ENCODE measurements at places on chromosomes 7 and 10.

DNA sequence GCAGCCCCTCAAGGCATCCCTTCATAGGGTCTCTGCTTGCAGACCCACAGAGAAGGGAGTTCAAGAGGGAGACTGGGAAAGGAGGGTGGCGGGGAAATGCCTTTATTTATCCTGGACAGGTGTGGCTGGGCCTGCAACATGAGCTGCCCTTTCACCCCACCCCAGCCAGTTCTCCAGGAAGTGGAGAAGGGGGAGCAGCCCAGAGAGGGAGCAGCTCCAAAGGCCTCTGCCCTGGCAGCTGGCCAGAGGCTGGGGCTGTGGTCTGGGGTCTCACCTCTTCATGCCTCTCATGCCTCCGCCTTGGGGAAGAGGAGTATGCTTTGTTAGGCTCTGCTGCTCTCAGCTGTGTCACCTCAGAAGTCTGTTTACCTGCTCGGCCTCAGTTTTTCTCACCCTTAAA lies 3.1 kb downstream of the LDB3 start:
- DNase-seq, result no peak

- no peak for DNase-seq
These were observed 19.5 kb upstream of the PPP1R3C start for GRCh38 chr10:91652364-91652763.

GRCh38 chr10:101841826-101842225 lies 1.8 kb downstream of the KCNIP2 start:
- no peak for DNase-seq

DNA sequence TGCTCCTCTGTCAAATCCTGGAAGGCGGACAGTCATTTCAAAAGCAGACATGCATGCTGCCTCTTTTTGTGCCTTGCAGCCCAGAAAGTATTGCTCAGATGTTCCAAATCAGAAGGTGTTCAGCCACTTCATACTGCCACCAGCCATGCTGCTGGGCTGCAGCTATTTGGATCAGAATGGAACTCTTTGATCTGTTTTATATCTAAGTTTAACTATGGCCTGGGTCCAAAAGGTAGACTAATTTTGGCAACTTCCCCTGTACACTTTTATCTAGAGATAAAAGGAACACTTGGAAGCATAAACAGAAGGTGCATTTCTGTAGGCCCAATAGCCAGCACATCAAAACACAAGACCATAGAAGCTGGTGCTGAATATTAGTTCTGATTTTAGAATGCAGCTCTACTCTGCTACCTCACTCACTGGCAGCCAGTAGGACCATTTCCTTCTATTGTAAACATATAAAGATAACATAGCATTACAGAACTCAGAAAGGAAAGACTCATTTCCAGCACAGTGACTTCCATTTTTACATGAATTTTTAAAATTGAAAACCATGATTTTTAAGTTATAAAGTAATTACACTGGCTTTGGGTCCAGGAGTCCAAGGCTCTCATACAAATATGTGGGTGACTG lies 143.1 kb upstream of the CAV2 start:
- DNase-seq, result no peak

DNA sequence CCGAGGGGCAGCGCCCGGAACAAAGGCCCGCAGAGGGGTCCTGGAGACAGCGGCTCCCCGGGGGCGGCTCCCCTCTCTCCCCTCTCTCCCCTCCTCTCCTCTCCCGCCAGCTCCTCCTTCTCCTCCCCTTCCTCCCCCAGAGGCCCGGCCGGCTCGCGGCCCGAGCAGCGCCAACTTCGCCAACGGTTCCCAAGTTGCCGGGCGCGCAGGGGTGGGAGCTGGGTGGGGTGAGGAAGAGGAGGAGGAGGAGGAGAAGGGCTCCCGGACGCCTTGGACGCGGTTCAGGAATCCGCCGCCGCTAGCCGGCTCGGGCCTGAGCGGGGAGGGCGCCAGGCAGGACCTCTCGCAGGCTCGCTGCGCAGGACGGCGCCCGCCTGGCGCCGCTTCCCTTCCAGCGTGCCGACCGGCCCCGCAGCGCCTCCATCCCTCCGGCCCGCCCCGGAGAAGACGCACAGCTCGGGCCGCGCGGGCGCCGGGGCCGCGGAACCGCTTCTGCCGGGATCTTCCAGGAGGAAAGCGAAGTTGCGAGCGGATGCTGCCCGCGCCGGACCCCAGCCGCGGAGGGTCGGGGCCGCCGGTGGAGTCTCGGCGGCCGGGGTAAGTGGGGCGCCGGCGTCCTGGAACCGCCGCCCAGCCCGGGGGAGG lies at the start of gene CHST3:
TSS of gene CHST3 (plus strand) at position 298 of the 645 bp plus-strand sequence. CDS start 41,448 bp downstream, outside the sequence.
- DNase-seq, result no peak

- DNase-seq, result no peak
These were observed 199.6 kb downstream of the HERPUD2 start for GRCh38 chr7:35495377-35495776.

- DNase-seq, result peak; percentile 62
These were observed 587 bp downstream of the HOXA10 start for GRCh38 chr7:27173511-27173955.

DNA sequence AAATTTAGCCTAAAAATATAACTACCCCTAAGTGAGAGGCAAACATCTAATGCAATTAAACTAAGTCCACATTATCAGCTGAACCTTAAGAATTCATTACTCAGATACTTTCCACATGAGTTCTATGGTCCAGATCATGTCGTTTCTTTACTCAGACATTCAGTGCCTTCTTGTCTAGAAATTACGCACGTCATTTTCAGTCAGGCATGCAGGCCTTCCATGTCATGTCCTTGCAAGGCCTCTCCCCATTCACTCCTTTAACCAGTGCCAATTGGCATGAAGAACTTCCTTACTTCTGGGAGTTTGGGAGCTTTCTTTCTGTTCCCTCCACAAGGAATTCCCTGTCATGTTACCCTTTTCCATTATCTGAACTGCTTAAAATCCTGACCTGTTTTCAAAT lies 118.8 kb downstream of the NRP1 start:
- no peak for DNase-seq

- no peak for DNase-seq
These were observed 6.5 kb downstream of the CABCOCO1 start for GRCh38 chr10:61669161-61669725.

- DNase-seq, result no peak
These were observed 156.0 kb downstream of the SEMA3D start for GRCh38 chr7:85030893-85031292.
